ENCODE measurements at places on chromosomes 1 and 21.

DNA sequence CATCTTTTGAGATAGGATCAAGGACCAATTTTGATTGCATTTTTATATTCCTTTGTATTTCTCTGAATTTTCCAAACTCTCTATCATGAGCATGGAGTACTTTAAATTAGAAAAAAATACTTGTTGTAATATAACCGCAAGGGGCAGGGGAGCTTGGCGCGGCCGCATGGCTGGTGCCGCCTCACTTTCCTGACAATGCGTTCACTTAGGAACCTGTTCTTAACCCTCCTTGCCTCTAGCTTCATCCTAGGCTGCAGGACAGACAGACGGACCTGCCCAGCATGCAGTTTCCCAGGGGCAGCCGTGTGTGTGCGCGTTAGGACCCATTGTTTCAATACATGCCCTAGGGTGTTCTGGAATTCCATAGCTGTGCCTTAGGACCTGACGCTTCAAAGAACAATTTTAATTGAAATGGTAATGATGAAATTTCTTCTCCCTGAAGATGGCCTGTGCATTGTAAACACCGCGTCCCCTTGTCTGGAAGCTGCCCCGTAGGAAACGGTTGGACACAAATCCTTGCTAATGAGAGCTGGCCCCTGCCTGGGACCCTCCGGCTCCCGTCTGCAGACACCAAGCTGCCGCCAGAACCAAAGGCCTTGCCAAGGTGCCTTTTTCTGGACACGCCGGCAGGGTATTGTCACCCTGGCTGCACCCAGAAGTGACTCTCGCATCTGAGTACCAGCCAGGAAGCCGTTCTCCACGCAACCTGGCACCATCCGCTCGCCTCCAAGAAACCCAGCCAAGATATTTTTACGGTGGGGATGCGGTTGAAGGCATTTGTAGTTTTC is 466.4 kb downstream of the NPHP4 start:
- no peak for DNase-seq

DNA sequence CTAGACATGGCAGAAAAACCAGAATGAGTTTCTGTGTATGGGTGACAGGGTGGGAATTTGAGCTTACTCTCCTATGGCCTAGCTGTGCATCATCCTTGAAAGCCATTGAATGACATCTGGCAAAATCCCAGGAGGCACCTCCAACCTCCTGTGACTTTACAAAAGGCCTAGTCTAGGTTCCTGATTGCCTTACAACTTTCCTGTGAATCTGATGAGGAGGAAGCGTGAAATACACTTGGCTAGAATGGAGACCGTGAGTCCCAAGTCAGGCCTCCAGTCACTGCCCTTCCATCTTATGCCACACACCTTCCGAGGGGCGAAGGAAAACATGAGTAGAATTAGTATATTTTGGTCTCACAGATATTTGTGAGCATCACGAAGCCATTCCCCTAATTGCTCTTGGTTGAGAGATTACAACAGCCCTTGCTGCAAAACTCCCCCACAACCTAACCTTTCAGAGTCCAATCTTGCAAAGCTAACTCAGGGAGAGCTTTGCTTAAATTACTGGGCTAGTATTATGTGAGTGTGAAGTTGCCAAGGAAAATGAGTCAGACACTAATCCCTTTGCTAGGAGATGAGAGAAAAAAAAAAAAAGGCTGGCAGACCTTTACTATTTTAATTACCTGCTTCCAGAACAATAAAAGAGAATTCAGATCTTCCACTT is 36.3 kb upstream of the PAXBP1 start:
- DNase-seq, result no peak

- no peak for DNase-seq
These were observed 45.6 kb downstream of the SUCO start for GRCh38 chr1:172578586-172578985.

GRCh38 chr1:118842452-118843201 is 145.5 kb downstream of the TBX15 start:
- DNase-seq, result no peak

GRCh38 chr1:170765712-170766330 is 101.9 kb downstream of the PRRX1 start:
- DNase-seq, result no peak

DNA sequence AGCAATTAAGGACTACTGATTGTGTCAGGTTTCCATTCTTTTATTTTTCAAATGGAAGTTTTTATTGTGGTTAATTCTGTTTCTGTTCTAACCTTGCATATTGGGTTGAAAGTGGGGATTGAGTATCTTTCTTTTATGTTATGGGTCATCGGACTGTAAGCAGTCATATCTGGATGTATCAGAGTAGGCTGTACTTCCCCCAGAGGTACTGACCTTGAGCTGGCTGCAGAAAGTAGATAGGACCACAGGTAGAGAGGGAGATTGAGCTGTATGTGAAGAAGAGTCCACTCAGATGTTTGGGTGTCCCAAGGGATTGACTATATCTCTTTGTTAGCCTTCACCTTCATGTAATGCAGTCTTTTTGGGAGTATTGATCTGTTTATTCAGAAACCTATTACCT is 20.5 kb upstream of the ALG14 start:
- DNase-seq, result no peak
